ENCODE measurements at places on chromosomes 1 and 21.

DNA sequence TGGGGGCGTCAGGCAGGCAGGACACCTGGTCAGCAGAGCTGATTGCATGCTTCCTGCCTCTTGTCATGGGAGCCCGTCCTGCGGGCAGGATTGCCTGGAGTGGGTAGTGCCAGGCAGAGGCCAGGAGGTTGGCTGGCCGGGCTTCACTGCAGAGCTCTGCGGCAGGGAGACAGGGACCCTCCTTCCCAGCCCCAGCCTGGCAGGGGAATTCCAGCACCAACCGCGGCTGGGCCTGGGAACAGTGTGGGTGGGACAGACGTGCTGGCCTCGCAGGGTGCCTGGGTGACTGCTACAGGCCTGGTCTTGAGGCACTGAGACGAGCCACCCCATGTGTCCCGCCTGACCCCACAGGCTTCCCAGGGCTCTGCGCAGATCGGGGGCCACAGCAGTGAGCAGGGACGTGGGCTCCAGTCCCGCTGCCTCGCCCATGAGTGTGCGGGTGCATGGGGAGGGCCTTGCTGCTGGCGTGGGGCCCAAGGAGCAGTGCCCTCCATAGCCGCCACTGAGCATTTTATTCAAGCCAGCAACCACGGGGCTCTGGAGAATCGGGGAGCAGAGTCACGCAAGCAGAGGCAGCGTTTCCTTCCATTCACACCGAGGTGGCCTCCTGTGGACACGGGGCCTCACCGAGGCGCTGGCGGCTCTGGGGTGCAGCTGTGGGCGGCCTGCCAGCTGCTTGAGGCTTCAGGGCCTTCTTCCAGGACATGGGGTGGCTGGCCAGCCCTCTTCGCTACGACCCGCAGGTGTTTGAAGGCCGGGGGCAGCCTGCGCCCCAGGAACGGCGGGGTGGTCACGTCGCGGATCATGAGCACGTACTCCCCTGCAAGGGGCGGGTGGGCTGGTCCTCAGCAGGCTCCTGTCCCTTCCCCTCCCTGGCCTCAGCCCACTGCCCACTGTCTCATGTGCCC lies 70.3 kb downstream of the MORN1 start:
- no peak for DNase-seq

DNA sequence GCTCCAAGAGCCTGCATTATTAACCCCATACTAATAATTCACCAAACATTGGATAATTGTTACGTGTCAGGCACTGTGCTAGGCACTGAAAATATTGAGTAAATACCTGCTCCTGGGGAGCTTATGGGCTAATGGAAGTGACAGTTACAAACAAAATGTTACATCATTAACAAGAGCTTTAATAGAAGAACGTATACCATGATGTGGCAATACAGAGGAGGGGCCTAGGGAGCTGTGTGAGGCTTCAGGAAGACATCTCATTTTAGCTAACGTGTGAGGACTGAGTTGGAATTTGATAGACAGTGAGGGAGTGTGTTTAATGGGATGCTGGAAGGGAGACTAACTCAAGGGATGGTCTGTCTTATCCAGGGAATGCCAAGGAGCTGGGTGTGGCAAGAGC lies 16.5 kb upstream of the TSPAN2 start:
- no peak for DNase-seq

- DNase-seq: peak; percentile 77
These were observed at the start of gene ALDH9A1 for GRCh38 chr1:165697881-165698760. ALDH9A1 (minus strand) TSS chr1:165698562; CDS start chr1:165698558, 4 bp downstream.

DNA sequence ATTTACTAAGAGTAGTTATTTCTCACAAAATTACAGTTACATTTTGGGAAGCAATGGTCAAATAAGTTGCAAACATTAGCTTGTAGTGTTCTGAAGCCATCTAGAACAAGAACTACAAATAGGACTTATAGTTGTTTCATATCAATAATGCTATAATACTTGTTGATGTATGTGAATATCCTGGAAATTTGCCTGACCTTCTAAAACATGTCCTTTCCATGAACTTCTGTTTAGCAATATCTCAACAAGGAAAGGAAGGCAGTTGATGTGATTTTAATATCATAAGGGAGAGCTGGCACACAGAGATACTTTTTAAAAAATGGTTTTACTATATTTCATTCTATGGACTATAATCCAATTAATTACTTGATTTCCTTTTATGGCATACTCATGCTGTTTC lies 47.1 kb upstream of the SAMSN1 start:
- no peak for DNase-seq

Data from activated CD8-positive, alpha-beta memory T cell treated with anti-CD3 and anti-CD28 coated beads for 1 hour (primary cell).